ENCODE measurements at places on chromosomes 7 and 10.
A peak's percentile ranks its signal among the peaks of the same experiment; 100 is the strongest.

DNA sequence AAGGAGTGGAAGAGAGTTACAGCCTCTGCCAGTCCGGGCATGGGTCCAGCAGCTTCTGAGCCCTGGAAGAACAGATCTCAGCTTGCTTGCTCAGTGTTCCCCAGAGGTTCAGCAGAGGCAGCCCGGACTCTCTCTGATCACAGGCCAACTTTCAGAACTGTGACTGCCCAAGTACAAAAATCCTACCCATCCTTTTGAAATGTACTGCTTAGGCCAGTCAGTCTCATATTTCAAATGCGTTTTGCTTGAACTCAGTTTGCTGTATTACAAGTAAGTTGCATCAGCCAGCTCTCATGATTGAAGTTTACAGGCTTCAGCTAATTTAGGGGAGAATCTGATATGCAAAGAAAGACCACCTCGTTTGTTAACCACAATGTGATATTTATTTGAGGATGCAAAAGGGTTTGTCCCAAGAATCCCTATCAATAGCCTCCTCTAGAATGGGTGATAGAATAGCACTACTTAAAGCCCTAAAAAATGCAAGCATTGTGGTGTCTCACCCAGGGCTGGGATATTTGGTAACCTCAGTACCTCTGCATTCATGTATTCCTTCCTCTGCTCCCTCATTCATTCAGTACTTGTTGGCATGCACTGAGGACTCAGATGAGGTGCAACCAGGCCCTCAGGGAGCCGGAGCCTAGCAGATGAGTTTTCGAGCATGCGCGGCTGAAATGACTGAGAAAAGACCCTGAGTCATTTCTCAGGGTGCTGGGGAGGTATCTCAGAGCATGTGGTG is 7.0 kb downstream of the AIMP2 start:
- DNase-seq: no peak

DNA sequence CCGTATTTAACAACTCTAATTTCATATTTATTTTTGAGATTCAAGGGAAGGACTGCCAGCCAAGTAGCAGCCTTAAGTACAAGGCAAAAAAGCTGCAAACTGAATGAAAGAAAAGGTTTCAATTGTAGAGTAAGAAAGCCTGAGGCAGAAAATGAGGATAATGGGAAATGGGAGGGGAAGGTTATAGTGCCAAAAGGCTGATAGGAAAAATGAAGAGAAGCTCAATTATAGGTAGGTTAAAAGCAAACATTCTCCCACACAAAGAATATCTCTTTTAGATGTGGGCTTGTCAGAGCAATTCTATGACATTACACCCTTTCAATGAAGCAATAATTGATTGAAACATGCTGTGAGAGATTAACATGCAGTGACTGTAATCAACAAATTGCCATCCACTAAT is 175.3 kb downstream of the RAPGEF5 start:
- DNase-seq: no peak

DNA sequence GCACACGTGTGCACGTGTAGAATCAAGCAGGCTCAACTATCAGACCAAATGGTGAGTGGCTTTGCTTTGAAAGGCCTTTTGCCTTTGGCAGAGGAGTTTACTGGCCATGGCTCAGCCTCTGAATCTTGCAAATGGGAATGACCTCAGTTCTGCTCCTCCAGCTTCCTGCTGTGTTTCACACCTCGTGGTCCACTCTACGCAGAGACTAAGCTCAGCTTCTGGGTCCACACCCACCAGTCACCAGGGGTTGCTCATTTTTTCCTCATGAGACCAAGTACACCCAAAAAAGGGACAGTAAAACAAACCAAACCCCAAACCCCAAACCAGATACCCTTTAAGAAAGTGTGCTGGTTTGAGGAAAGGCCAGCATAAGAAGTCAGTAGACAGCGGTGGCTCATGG is 236.4 kb downstream of the DNAJB6 start:
- no peak for DNase-seq

DNA sequence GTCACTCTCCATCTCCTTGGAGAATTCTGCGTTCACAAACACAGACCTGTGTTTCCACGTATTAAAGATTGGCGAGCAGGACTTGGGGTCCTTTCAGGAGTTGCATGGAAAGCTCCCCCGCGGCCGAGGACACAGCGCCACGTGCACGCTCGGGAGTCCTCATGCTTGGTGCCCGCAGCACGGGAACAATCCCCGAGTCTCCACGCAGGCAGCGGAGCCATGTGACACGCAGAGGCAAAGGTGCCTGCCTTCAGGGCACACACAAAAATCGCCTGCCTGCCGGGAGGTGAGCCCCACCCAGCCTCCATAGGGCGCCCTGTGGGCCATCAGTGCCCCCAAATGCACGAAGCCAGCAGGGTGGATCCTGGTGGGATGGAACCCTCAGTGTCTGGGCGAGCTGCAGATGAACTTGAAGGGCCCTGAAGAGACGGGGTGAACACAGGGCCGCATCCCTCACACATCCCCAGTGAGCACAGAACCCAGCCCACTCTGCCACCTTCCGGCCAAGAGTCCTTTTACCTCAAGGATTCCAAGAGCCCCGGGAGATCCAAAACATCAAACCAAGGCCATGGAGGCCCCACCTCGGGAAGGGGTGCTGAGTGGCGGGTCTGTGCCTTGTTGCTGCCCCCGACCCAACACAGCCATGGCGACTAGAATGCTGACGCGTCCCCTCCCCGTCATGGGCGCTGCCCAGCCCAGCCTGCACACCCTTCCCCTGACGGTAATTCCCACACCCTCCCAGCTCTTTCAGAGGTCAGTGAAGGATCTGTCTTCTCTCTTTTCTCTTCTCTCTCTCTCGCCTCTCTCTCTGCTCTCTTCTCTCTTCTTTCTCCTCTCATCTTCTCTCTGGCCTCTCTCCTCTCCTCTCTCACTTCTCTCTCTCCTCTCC is 55.9 kb downstream of the CFAP46 start:
- DNase-seq: no peak

DNA sequence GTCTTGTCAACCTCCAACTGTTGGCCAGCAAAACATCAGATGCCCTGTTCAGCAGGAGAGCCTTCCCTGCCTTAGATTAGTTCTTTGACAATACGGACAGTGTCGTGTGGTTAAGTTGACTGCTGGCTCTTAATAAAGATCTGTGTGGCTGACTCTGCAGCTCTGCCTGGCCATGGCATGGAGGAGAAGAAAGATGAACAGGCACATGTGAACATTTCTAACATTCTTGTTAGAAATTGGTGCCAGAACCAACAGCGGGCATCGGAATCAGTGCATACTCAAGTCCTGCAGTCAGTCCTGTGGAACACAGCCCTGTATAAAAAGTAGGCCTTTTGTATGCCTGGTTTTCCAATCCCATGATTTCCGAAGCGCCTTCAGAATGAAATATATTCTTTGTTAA is 455.6 kb downstream of the POM121L12 start:
- DNase-seq: no peak

- DNase-seq: no peak
These were observed 36.3 kb upstream of the RNF32 start for GRCh38 chr7:156604311-156604710.

- DNase-seq: no peak
These were observed 169.7 kb downstream of the NRF1 start for GRCh38 chr7:129780974-129781927.

- DNase-seq: no peak
These were observed 21.0 kb downstream of the XRCC2 start for GRCh38 chr7:152654971-152655370.

DNA sequence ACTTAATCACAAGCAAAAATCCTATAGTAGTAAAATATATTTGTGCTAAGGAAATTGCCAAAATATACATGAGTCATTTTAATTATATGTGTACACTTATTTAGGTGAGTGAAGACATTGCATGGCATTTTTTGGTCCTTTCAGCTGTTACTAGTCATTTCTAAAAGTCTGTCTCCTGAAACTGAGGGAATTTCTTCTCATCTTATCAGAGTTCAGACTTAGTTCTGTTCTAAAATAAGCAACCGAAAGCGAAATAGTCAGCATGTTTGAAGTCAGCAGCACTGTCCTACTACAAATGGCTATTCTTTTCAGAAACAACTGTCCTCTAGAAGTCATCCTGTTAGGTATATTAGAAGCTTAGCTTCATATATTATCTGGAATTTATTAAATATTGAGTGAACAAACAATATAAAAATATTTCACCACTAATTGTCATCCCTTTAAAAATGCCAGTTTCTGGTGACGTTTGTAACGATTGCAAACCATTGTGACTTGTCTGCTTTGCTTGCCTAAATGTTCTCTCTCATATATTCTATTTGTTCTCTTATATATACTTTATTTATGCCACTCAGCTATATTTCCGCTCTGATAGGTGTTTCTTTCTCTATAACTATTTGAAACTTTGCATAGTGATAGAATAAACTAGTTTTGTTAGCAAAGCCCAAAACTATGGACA is 227.4 kb upstream of the KAT6B start:
- no peak for DNase-seq

DNA sequence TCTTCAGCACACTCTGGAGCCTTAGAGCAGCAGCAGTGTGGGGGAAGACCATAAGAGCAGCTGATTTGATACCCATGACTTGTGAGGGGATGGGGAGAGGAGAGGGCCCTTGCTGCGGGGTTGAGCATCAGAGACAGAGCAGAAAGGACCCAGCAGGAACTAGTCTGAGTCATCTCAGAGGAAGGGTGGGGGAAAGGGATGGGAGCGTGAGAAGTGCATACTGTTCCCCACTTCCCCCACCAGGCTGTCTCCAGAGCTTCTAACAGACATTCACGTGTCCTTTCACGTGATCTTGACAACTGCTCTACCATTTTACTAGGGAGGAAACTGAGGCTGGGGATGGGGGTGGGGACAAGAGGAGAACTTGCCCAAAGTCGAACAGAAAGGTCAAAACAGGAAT is 38.7 kb downstream of the FAM241B start:
- no peak for DNase-seq

- DNase-seq: no peak
These were observed 113.7 kb downstream of the CDK14 start for GRCh38 chr7:90709501-90710465.

DNA sequence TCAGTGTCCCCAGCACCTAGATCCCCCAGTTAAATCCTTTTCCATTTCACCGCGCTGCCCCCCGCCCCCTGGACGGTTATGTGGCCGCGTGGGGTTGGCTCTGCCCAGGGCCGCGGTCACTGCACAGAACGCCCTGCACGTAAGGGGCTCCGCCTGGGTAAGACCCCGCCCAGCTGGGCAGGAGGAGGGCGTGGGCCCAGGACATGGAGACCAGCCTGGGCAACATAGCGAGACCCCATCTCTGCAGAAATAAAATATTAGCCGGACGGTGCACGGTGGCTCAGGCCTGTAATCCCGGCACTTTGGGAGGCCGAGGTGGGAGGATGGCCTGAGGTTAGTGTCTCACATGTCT is 650 bp upstream of the ZFAND2A start:
- no peak for DNase-seq

DNA sequence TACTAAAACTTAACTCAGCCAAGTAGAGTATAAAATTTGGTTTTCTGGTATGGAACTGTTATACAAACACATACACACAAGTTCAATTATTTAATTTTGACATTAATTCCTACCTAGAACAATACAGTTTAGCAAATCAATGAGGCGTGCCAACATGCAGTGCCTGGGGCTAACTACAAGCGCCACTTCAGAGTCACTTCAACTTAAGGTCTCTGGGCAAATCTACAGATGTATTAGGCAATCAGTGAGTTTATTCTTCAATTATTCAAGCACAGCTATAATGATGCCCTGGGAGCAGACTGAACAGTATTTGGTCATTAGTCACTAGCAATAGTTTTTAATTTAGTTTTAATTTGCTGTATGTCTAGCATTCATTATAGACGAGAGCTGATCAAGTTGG is 51.6 kb downstream of the HIBADH start:
- no peak for DNase-seq

DNA sequence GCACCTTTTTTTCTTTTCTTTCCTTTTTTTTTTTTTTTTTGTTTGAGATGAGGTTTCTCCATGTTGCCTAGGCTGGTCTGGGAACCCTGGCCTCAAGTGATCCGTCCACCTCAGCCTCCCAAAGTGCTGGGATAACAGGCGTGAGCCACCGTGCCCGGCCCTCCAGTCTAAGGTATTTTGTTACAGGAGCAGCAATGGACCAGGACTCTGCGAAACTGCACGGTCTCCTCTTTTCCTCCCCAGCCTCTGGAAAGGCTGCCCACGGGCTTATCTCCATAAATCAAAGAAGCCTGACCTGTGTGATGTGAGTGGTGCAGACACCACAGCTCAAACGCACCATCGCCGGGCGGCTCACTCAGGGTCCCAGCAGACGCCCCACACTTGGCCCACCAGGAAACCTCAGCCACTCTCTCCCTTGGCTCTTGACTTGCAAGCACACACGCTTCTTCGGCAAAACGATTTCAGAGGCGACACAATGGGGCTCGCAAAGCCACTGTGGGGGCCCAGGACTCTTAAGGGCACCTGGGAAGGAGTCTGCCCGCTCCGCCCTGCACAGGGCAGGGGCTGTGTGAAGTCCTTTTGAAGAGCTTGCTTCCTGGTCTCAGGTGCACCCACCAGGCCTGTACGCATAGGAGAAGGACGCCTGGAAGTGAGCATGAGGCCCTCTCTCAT is 20.6 kb downstream of the WDR86 start:
- DNase-seq: no peak

GRCh38 chr10:79242620-79243152 is 104.6 kb upstream of the PPIF start:
- DNase-seq: peak; percentile 56
